ENCODE measurements at places on chromosomes 5 and 9.

- DNase-seq: no peak
Measured at GRCh38 chr9:6620796-6621195, 24.7 kb downstream of the GLDC start.

- no peak for DNase-seq
Measured at GRCh38 chr9:97559111-97559514, 57.6 kb downstream of the TMOD1 start.

GRCh38 chr9:109399258-109399767, 78.5 kb upstream of the EPB41L4B start:
- DNase-seq: no peak

- DNase-seq: no peak
Measured at GRCh38 chr5:96584712-96585111, 77.5 kb upstream of the CAST start.

GRCh38 chr9:105455836-105456475, 8.1 kb downstream of the FSD1L start:
- no peak for DNase-seq

DNA sequence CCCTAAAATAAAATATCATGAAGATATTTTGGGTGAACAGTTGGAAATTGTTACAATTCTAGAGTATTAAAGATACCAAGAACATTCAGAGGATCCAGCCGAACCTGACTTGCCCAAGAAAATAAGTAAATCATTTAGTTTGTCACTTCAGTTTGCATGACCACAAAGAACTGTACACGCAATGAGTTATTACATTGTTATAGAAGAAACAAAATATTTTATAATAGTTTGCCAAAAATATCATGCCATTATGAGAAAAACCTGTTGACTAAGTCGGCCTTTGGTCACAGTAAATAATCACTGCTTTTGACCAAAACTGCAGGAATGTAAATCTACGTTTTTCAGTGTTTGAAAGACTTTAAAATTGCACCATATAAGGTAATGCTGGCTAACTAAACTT, 27.9 kb downstream of the TRIO start:
- DNase-seq: no peak

DNA sequence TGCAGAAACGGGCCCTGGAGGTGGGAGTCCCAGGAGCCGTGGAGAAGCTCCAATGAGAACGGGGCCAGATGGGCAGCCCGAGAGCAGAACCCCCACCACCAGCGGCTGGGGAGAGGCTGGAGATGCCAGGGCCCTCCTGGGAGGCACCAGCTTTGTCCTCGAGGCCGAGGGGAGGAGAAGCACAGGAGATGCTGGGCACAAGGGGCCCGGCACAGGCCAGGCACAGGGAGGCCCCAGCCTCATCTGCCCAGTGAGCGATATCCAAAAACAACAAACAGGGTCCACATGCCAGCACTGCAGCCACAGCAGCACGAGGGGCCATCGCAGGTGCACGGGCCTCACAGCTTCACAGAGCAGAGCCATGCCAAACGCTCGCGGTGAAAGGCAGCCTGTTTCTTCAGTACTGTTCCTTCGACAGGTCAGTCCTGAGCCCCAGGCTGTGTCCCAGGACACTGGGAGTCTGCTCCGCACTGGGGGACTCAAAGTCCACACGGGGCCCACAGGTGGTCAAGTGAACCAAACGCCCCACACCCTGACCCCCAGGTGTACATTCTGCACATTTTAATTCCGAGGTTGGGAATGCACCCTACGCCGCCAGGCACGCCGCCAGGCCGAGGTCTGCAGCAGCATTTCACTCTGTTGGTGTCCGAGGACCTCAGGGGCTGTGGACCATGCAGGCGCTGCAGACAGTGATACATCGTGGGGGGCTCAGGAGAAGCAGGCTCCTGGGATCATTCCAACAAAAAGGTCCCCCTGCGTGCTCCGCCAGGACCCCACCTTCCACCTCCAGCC, 9.5 kb downstream of the LPCAT1 start:
- no peak for DNase-seq
